NCI-H774 (cell line): ENCODE measurements at places on chromosomes 16 and 17.

DNA sequence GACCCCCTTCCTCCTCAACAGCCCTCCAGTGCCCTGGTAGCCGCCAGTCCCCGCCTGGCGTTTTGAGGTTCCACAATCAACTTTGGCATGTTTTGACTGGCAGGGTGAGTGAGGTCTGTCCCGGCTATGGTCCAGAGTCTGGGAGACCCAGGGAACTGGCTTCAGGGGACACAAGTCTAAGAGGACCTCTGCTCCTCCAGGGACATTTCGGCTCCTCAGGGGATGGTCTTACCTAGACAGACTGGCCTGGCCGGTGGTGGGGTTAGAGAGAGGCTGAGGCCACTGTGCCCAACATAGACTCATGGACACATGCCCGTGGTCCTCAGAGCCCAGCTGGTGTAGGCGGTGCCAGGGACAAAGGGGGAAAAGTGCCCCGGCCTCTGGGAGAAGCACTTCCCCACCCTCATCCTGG, 2.2 kb downstream of the TMC8 start:
- no peak for DNase-seq

GRCh38 chr17:70006159-70006558, 68.9 kb upstream of the KCNJ16 start:
- no peak for DNase-seq

GRCh38 chr17:77127735-77128361, 12.9 kb upstream of the SEC14L1 start:
- DNase-seq, result no peak

GRCh38 chr17:16314859-16315258, 38.4 kb downstream of the CENPV start:
- no peak for DNase-seq

- no peak for DNase-seq
Observed at GRCh38 chr17:22217135-22217534, 524.8 kb downstream of the KCNJ18 start.

DNA sequence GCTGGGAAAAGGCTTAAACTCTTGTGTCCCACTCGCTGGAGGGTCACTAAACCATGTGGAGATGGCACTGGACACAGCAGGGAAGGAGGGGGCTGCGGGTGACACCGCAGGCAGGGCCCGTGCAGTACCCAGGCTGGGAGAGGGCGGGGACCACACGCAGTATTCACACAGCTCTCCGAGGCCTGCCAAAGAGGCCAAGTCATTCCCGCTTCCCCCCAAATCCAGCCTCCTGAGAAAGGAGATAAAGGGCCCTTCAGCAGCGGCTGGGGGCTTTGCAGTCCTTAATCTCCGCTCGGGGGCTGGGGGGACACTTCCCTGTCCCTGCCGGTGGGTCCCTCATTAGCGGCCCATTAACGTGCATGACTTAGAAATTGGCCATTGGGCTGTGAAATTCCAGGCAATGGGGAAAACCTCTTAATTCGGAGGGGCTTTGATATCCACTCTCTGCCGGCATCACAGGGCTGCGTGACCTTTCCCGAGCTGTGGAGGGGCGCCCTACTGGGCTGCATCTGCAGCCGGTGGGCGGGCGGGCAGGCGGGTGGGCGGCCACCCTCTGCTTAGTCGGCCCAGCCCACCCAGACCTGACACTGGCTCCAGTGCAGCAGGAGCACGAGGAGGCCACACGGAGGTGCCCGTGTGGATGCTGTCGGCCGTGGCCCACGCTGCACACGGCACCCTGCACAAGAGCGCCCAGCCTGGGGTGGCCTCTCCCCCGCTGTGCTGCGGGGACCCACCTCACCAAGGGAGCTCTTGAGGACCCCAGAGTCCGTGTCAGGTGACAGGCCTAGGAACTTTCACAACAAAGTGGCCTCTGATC, 2.6 kb upstream of the SLC38A8 start:
- DNase-seq, result no peak

DNA sequence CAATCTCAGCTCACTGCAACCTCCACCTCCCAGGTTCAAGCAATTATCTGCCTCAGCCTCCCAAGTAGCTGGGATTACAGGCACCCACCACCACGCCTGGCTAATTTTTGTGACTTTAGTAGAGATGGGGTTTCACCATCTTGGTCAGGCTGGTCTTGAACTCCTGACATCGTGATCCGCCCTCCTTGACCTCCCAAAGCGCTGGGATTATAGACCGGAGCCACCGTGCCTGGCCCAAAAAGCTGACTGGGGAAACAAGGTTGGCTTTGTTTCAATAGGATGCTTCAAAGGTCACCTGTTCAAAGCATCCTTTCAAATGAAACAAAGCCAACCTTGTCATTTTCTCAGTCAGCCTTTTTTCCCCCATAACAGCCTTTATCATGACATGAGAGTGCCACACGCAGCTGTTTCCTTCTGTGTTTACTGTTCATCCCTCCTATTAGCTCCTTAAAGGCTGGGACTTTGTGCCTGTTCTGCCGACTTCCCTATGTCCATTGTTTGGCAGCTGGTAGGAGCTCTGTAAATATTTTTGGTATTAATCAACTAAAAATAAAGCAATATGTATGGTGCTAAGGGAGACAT, 51.1 kb downstream of the ADAMTS18 start:
- DNase-seq, result no peak

DNA sequence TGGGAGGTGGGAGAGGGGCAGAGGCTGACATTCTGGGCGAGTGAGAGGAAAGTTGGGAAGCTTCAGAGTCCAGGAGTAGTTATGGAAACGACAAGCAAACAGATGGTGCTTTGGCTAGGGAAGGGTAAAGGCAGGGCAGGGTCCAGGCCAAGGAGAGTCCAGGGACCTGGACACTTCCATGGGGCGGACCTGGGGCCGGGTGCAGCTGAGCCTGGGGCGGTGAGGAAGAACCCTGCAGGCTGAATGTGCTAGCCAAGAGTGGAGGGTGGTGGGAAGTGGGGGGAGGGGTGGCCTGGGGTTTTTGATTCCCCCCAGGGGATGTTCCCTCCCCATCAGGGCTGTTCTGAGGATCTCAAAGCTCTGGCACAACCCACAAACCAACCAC, 2.6 kb downstream of the PPP1R9B start:
- DNase-seq, result no peak

DNA sequence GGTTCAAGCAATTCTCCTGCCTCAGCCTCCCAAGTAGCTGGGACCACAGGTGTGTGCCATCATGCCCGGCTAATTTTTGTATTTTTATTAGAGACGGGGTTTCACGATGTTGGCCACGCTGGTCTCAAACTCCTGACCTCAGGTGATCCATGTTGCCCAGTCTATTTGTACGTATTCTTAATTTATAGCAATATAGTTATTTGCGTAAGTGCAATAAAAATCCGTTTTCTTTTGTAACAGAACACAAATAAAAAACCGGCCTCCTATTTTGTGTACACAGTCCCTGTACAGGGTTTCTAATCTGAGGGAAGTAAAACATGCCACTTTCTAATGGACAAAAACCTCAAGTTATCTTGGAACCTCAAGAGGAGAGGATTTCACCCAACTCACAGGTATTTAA, 7.7 kb downstream of the RNPS1 start:
- DNase-seq, result no peak

GRCh38 chr17:48502312-48502711, 28.5 kb downstream of the HOXB1 start:
- no peak for DNase-seq

GRCh38 chr17:64263000-64263766, at the start of gene TEX2:
TEX2 (minus strand) TSS chr17:64263260; CDS start chr17:64214217, 49,043 bp downstream.
- peak; percentile 97 for DNase-seq

GRCh38 chr17:73833775-73834488, 189.7 kb upstream of the SDK2 start:
- no peak for DNase-seq

- DNase-seq, result no peak
Observed at GRCh38 chr17:48258331-48258730, 150.8 kb downstream of the SNX11 start.

DNA sequence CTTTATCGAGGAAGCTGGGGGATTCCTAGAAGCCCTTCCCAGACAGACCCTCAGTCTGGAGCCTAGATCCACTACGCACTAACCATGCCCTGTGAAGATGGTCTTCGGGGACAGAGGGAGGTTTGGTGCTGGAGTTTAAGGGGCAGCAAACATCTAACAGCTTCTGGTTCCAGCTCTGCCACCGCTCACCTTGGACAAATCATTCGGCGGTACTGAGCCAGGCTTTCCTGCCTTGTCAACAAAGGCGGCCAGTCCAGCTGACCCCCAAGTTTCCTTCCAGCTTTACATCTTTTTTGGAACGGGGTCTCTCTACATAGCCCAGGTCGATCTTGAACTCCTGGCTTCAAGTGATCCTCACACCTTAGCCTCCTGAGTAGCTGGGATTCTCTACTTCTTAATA, 369 bp upstream of the GJD3 start:
- no peak for DNase-seq

DNA sequence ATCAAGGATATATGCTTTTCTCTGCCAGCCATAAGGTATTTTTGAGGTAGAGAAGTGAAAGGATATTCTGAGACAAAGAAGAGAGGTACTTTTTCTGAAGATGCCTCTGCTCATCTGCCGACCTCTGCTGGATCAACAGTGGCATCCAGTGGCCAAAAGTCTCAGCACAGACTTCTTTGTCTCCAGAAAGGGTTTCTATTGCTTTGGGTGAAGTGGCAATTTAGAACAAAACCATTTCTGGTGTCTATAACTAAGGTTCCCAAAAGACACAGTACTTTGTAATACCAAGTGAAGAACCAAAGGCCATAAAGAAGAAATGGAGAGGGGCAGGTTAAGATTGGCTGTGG, 155.2 kb upstream of the C17orf78 start:
- no peak for DNase-seq

- DNase-seq, result peak; percentile 77
Observed at GRCh38 chr17:68682903-68683302, 81.7 kb upstream of the FAM20A start.

DNA sequence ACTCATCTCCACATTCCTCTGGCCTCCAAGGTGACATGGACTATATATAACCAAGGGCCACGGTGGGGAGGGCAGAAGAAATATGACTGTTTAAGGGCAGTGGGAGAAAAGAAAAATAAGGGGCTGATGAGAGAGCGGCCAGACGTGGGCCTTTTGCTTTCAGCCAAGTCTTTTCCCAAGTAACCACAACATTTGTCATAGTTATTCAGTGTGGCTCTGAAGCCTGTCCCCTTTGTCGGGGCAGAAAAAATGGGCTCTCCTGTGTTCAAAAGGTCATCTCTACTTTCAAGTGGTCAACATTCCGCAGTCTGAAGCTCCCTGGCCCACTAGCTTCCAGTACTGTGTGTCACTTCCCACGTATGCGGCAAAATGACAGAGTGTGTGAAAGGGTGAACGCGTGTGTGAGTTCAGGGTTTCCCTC, 245.4 kb downstream of the NTN1 start:
- no peak for DNase-seq

DNA sequence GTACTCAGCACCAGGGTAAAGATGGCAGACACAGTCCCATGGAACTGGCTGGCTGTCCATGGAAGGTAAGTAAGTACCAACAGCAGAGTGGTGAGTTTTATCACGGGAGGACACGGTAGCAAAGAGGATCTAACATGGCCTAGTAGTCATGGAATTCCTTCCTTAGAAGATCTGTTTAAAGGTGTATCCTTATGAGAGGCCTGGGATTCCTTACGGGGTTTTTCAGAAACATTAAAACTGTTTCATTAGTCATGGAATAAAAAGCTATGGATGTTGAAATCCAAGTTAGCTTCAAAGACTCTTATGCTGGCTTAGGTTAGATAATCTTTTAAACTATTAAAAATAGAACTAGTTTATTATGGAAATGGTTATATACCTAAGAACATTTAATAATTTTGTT, 7.4 kb downstream of the FTO start:
- DNase-seq, result no peak

- DNase-seq, result no peak
Observed at GRCh38 chr17:74474043-74474792, 7.8 kb downstream of the CD300A start.

DNA sequence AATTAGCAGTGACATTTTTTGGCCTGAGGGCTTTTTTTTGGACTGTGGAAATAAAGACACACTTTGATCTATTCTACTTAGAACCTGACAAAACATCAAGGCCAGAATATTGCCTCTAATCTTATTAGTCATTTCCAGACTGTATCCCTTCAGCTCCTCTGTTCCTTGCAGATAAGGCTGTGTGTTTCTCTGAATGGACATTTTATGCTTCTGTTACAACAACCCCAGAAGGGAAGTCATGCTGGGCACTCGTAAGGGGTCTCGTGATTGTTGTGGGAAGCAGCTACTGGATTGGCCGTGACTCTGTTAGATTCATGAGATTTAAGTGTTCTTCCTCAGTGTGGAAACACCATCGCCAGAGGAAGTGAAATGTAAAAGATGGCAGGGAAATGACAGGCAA, 31.6 kb upstream of the HS3ST2 start:
- no peak for DNase-seq

- peak; percentile 37 for DNase-seq
Observed at GRCh38 chr16:1331712-1332617, 1.5 kb upstream of the BAIAP3 start.

DNA sequence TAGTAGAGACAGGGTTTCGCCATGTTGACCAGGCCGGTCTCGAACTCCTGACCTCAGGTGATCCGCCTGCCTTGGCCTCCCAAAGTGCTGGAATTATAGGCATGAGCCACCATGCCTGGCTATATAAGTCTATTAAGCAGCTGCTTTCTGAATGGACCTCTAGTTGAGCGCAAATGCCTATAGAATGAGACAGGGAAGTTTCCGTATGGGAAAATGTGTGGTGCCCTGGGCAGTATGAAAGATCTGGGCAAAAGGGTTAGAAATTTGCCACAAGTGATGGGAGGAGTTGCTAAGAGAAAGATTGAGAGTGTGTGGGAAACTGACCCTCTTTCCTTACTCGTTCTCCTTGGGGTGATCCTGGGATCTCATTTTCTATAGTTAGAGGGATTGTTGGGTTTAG, 26.3 kb downstream of the SLC6A2 start:
- no peak for DNase-seq

- DNase-seq, result no peak
Observed at GRCh38 chr16:84585886-84586285, 32.0 kb downstream of the COTL1 start.

- DNase-seq, result no peak
Observed at GRCh38 chr16:76639685-76640289, 362.6 kb downstream of the CNTNAP4 start.

GRCh38 chr16:54577651-54578128, 291.1 kb upstream of the IRX3 start:
- DNase-seq, result no peak

DNA sequence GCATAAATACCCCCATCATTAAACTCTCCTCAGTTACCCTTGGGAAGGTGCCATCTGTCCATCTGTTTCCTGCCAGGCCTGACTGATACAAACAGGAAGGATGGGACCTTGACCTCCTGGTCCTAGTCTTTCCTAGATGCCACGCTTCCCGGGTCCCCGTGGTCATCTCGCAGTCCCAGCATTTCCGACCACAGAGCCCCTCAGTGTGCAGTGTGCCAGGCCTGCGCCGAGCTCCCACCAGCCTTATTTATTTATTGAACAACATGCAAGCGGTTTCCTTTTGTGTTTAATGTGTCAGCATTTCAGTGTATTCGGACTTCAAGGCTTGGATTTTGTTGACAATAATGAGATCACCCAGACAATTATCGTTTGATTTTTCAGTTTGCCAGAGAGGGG, 45.6 kb upstream of the NKD1 start:
- no peak for DNase-seq

DNA sequence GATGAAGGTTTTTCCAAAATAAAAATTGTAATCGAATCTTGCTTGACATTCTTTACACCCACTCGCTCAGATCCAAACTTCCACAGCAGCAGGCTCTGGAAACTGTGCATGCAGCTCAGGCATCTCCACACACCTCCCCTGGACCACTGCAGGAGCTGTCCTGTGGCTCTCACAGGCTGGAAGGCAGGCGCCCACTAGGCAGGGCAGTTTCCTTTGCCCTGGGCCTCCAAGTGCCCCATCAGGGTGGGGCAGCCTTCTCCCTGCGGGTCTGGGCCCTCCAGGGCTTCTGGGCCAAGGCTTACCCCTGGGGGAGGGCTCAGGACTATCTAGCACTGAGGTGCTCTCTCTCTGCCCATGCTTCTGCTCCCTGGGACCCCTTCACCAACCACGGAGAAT, 114.5 kb upstream of the RPL38 start:
- no peak for DNase-seq
